ENCODE measurements at places on chromosomes 12 and 14. TPM values are rescaled to one million over a fixed set of nuclear protein-coding genes. Genes with fewer than 3 reads are reported as not detected.

DNA sequence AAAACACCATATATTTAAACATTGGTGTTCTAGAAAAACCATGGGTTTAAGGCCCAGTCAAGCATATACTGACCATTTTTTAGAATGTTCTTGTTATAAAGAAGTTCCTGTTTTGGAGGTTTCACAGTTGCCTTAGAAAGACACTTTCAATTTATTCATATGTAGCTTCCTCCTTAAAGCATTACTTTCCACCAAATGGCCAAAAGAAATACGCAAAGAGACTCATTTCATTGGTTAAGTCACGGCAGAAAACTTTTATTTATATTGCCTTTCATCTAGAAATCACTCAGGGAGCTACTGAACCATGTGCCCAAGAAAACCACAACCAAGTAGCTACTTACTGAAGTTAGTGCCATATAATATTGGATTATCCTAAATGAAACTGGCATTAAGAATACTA lies 40.0 kb downstream of the MYBPC1 start:
- no peak overlapping the region for H3K27ac ChIP-seq
- no peaks in the 10 kb centered on the region for H3K4me1 ChIP-seq
- H3K27me3 ChIP-seq: no peaks in the 10 kb centered on the region
- H3K4me3 ChIP-seq: no peak overlapping the region
- DNase-seq: no peak

DNA sequence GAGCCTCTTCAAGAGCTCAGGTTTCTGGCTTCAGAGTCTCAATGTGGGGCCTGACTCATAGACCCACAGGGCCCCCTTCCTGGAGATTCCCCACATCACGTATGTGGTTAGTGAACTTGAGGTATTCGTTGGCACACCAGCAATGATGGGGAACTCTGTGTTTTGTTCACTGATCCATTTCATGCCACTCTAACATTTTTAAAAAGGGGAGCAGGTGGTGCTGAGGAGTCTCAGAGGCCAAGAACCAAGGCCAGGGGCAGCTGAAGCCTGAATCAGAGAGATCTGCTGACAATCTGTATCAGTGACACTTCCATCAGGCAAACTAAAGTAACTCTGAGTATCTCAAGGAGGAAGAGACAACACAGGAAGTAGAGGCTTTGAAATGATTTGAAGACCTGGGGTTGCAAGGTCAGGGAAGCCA lies 323.4 kb downstream of the VRK1 start:
- H3K27me3 ChIP-seq: no peaks in the 10 kb centered on the region
- H3K4me3 ChIP-seq: no peak overlapping the region
- no peaks in the 10 kb centered on the region for H3K36me3 ChIP-seq

Gene AQP2
- not detected for total RNA-seq

Gene HOTAIR
- total RNA-seq: 9.7 TPM

GRCh38 chr12:69509308-69509736 lies 39.1 kb downstream of the FRS2 start:
- H3K27ac ChIP-seq: no peak overlapping the region
- no peaks in the 10 kb centered on the region for H3K27me3 ChIP-seq

Gene LRP1-AS
- not detected for total RNA-seq

DNA sequence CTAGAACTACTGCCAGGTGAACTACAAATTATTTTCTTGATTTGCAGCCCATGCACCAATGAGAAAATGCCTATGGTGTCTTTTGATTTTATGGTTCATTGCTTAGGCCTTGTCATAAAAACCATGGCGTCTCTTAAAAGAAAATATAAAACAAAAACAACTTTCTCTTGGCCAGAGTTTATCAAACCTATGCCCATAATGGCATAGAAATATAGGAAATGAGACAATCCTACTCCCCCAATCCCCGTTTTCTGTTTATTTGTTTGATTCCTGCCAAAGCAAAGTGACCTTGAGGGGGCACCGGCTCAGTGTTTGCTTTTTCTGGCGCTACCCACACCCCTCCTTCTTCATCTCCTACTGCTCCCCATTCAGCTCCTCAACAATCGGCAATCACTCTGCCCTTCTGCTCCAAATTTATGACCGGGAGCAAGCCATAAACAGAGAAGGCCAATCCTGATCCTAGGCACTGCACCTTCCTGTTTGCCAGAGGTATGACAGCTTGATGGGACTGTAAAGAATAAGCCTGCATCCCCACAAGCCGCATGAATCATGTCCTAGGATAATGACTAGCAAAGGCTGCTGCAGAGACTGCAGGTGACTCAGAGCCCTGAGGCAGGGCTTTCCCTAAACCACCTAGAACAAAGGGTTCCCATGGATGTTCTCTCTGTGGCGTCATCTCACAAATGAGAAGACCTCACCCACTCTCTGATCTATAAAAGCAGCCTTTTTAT lies 874.9 kb downstream of the NRXN3 start:
- DNase-seq: no peak
- peaks cover 1% of the 10 kb centered on the region for H3K27me3 ChIP-seq
- no peak overlapping the region for H3K27ac ChIP-seq
- H3K36me3 ChIP-seq: no peaks in the 10 kb centered on the region
- no peak overlapping the region for H3K4me3 ChIP-seq

Gene CCDC92
- 70.8 TPM for total RNA-seq

DNA sequence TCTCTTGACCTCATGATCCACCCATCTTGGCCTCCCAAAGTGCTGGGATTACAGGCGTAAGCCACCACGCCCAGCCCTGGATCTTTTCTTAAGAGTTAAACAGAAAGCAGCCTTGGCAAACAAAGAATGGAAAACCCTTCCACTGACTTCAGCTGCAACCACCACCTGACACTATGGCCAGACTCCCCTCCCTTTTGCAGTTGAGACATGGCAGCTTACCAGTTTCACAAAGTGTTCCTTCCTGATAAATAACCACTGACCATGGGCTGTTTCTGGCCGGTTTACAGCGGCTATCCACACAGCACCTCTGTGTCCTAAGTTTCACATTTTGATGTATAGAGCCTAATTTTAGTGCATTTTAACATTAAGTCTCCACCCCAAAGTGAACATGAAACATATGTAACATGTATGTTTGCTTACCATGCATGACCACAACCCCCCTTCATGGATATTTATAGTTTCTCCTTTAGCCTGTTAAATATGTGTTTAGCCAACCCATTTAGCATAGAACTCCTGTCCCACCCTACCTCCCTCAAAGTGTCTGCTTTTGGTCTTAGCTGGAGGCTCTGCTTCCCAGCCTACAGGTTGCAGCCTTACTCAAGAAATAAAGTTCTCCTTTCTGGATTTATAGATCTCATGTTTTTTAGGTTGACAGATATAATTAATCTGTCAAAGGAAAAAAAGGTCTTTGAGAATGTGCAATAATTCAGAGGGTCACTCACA lies 32.7 kb upstream of the RAB21 start:
- no peaks in the 10 kb centered on the region for H3K4me1 ChIP-seq
- no peaks in the 10 kb centered on the region for H3K27me3 ChIP-seq
- no peak overlapping the region for H3K4me3 ChIP-seq
- no peak for DNase-seq
- H3K27ac ChIP-seq: no peak overlapping the region
